CD8-positive, alpha-beta memory T cell (primary cell): ENCODE measurements at places on chromosomes 7 and 10.

DNA sequence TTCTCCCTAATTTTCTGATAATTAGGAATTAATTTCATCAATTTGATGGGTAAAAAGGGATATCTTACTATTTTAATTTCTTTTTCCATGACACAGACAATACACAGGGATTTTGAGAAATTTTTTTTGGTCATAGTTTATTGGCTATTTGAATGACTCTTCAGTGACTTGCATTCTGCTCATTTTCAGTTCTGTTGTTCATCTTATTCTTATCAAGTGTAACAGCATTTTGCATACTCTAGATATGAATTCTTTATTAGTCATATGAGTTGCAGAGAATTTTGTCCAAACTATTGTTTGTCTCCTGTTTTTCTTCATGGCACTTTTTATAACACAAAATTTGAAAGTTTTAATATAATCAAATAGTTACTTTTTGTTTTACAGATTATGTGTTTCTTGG is 41.7 kb downstream of the MKLN1 start:
- no peak for DNase-seq
- no peak overlapping the region for H3K27ac ChIP-seq
- no peak overlapping the region for H3K4me3 ChIP-seq
- peaks cover 29% of the 10 kb centered on the region for H3K4me1 ChIP-seq

DNA sequence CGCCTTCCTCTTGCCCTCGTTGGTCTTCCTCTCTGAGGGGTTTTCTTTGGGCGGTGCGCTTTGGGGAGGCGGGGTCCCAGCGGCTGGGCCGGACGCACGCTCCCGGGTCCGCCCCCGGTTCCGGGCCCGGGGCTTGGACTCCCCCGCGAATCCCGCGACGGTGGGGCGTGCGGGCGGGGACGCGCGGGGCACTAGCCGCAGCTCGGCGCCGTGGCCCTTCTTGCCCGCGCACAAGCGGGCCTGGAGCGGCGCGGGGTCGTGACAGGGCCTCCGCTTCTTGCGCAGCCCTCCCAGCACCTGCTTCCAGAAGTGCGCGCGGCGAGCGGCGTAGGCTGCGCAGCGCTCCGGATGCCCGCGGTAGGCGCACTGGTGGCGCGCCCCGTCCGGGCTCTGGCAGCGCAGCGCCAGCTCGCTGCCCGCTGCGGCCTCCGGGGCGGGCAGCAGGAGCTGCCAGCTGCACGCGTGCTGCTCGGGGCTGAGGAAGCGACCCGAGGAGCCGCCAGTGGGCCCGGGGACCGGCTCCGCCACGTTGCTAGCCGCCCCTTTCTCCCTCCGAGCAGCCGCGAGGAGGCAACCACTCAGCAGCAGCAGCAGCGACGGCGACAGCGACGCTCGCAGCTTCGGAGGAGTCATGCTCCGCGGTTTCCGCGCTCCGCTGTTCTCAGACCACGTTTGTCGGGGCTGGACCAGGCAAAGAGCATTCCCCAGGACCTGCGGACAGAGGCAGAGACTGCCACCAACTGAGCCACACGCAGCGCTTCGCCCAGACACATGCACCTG is 759 bp downstream of the FGFBP3 start:
- peaks cover 19% of the 10 kb centered on the region for H3K4me1 ChIP-seq
- H3K36me3 ChIP-seq, result no peaks in the 10 kb centered on the region
- H3K4me3 ChIP-seq, result peak overlapping the region; percentile 93
- peak; percentile 56 for DNase-seq

- peak overlapping the region; percentile 86 for H3K27ac ChIP-seq
- H3K4me3 ChIP-seq, result peak overlapping the region; percentile 97
- H3K27me3 ChIP-seq, result no peaks in the 10 kb centered on the region
- H3K4me1 ChIP-seq, result peaks cover 24% of the 10 kb centered on the region
- H3K36me3 ChIP-seq, result no peaks in the 10 kb centered on the region
Observed at GRCh38 chr10:113680190-113681111, 739 bp downstream of the CASP7 start.

GRCh38 chr10:44352316-44353127 is 32.4 kb downstream of the CXCL12 start:
- H3K4me3 ChIP-seq, result no peak overlapping the region
- H3K36me3 ChIP-seq, result no peaks in the 10 kb centered on the region
- H3K27me3 ChIP-seq, result no peaks in the 10 kb centered on the region
- no peak overlapping the region for H3K27ac ChIP-seq
- no peak for DNase-seq
- no peaks in the 10 kb centered on the region for H3K4me1 ChIP-seq

DNA sequence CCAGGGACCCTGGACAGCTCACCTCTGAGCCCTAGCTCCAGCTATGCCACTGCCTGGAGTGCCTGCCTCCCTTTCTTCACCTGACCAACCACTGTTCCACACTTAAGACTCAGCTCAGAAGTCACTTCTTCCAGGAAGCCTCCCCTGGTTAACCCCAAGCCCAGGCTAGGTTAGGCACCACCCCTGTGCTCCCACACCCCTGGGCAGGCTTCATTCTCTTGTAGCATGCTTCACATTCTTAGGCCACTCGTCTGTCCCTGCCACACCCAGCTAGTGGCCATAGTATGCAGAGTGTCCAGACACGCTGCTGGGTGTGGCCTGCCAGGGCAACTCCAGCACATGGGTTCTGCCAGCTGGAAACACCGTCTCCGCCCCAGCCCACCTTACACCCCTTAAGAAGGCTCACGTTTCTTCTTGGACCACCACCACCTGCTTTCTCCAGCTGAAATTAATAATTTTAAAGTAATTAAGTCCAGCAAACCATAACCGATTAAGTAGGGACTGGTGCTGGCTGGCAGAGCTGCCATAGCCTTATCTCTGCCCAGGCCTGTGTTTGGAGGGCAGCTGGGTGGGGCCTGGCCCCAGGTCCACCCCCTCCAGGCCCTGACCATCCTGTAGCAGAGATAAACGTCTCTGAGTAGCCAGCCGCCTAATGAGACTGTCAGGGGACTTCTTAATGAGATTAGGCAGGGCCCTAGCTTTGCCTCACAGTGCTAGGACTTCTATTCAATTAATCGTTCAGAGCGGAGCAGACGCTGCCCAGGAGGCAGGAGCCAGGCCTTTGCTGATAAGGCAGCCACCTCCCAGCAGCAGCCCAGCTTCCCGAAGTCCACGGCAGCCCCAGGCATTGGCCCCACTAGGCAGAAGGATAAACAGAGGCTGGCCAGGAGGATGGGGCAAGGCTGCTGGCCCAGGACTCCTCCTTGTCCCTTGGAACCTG is 20.5 kb downstream of the GRID1 start:
- H3K4me3 ChIP-seq, result no peak overlapping the region
- DNase-seq, result peak; percentile 25
- H3K4me1 ChIP-seq, result no peaks in the 10 kb centered on the region
- no peaks in the 10 kb centered on the region for H3K27me3 ChIP-seq

DNA sequence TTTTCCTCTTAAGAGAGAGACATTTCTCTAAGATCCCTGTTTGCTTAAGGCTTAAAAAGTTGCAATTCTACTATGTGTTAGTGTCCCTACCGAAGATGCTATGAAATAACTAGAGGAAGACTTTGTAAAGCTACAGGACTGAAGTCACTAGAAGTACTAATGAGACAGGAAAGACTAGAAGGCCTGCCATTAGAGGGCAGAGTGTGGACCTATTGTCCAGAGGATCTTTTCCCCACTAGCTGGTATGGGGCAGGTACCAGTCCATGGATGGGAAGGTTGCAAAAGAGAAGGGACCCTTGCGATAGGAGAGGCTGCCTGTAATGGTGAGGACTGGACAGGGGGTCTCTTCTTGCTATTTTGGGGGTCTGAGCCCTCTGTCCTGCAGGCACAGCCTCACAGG is 178.1 kb downstream of the TMEM178B start:
- DNase-seq, result no peak
- no peaks in the 10 kb centered on the region for H3K27me3 ChIP-seq
- H3K27ac ChIP-seq, result no peak overlapping the region
- no peaks in the 10 kb centered on the region for H3K4me1 ChIP-seq
- no peak overlapping the region for H3K4me3 ChIP-seq
- H3K36me3 ChIP-seq, result no peaks in the 10 kb centered on the region

DNA sequence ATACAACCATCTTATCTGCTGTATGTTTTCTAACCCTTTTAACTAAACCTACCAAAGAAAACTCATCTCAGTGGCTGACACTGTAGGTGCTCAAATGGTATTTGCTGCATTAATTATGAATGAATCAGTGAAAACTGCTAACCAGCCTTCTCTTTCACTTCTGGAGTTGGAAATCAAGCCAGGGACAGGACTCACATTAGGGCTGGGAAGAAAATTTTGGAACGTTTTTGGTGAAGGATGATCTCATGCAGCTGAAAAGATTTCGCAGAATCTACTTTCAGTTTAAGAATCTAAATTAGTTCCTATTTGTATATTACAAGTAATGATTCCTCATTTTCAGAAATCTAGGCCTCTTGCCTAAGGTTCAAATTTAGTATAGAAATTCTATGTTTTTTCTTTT is 12.9 kb downstream of the MTPN start:
- no peak overlapping the region for H3K4me3 ChIP-seq
- H3K36me3 ChIP-seq, result no peaks in the 10 kb centered on the region
- peaks cover 55% of the 10 kb centered on the region for H3K4me1 ChIP-seq
- H3K27me3 ChIP-seq, result no peaks in the 10 kb centered on the region
- H3K27ac ChIP-seq, result no peak overlapping the region
- no peak for DNase-seq

DNA sequence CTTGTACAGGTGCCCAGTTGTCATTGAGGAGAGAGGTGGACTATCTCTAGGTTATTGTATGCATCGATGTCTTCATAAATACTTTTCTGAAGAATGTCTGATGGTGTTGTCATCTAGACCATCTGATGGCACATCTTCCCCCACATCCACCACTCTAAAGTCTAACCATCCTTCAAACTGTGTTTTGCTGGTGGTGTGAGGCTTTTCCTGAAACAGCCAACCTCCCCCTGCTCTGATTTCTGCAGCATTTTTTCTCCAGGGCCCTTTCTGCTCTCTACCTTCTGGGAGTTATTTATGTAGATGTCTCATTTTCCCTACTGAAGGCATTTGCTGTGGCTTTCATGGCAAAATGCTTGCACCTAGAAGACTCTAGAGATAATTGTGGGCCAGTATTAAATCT is 1.5 kb downstream of the PLCE1 start:
- H3K4me1 ChIP-seq, result no peaks in the 10 kb centered on the region
- no peak overlapping the region for H3K4me3 ChIP-seq
- H3K27me3 ChIP-seq, result no peaks in the 10 kb centered on the region

DNA sequence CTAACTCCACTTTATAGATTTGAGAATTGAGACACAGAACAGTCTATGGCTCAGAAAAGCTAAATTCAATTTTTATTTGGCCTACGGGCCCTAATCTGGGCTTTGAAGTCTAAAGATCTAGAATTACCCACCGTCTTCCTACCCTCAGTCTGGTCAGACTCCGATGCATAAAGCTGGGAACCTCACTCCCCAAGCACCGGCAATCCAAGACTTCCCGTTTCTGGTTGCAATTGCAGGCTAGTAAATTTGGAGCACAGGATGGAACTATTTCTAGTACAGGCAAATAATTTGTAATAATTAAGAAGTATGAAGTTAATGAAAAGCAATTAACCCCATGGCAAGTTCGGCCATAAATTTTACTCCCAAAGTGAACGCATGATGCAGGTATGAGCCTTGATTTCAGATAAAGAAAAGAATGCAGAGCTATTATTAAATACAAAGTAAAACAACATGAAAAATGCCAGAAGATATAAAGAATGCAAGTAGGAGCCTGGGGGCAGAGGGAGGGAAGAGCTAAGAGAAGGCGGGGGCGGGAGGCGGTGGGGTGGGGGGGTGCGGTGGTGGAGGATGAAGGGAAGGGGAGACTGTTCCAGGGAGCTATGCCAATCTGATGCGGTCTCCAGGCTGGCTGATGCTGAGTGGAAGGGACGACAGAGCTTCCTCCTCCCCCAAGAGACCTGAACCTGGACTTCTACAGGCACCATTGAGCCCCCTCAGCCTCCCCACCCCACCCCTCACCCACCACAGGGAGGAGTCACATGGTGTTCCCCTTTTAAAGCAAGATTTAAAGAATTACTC is 45.1 kb downstream of the BPGM start:
- H3K27me3 ChIP-seq, result no peaks in the 10 kb centered on the region
- DNase-seq, result no peak
- no peak overlapping the region for H3K4me3 ChIP-seq
- no peak overlapping the region for H3K27ac ChIP-seq

- H3K4me1 ChIP-seq, result no peaks in the 10 kb centered on the region
- H3K36me3 ChIP-seq, result no peaks in the 10 kb centered on the region
- H3K27me3 ChIP-seq, result no peaks in the 10 kb centered on the region
Observed at GRCh38 chr7:127850195-127850594, 181.0 kb downstream of the LRRC4 start.

- no peak overlapping the region for H3K27ac ChIP-seq
- no peaks in the 10 kb centered on the region for H3K4me1 ChIP-seq
- no peak for DNase-seq
Observed at GRCh38 chr10:63355682-63356081, 110.1 kb downstream of the JMJD1C start.

GRCh38 chr7:832167-832967 is at the start of gene SUN1:
Gene SUN1, plus strand, starts transcription at chr7:832476. Its CDS starts 49 bp downstream, at chr7:832525.
- H3K36me3 ChIP-seq, result no peaks in the 10 kb centered on the region
- peak within 1 kb of the TSS; percentile 68 for H3K27ac ChIP-seq
- H3K27me3 ChIP-seq, result no peaks in the 10 kb centered on the region
- H3K4me1 ChIP-seq, result peaks cover 36% of the 10 kb centered on the region
- DNase-seq, result peak; percentile 74

GRCh38 chr10:99784727-99785441 is 2.4 kb downstream of the ABCC2 start:
- no peaks in the 10 kb centered on the region for H3K36me3 ChIP-seq
- no peak overlapping the region for H3K27ac ChIP-seq
- H3K4me3 ChIP-seq, result no peak overlapping the region
- DNase-seq, result no peak
- no peaks in the 10 kb centered on the region for H3K27me3 ChIP-seq

GRCh38 chr7:128933180-128933891 is 4.4 kb upstream of the IRF5 start:
- peak overlapping the region; percentile 22 for H3K4me3 ChIP-seq
- peaks cover 5% of the 10 kb centered on the region for H3K27me3 ChIP-seq
- peaks cover 12% of the 10 kb centered on the region for H3K4me1 ChIP-seq
- H3K27ac ChIP-seq, result no peak overlapping the region

- no peaks in the 10 kb centered on the region for H3K36me3 ChIP-seq
- no peak overlapping the region for H3K27ac ChIP-seq
- no peak overlapping the region for H3K4me3 ChIP-seq
- DNase-seq, result no peak
Observed at GRCh38 chr10:119701861-119702260, 24.0 kb upstream of the INPP5F start.

DNA sequence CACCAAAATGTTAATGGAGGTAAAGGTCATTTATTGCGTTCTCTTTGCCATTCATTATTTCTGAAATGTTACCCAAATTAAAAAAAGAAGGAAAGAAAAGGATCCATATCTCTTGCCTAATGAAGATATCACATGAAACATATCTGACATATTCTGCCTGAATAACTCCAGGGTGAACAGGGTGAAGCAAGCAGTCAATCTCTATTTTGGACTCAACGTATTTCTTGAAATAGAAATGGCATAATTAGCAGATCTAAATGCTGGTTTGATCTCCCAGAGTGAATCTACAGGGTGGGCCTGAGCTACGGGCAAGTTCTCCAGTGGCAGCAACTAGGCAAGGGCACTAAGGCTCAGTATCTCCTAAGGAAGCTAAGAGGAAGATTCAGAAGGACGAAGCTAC is 24.0 kb downstream of the MPP7 start:
- no peak overlapping the region for H3K27ac ChIP-seq
- H3K27me3 ChIP-seq, result no peaks in the 10 kb centered on the region
- H3K36me3 ChIP-seq, result no peaks in the 10 kb centered on the region
- H3K4me3 ChIP-seq, result no peak overlapping the region
- no peak for DNase-seq

GRCh38 chr10:27743012-27743876 is 2.4 kb downstream of the MKX start:
- peaks cover 42% of the 10 kb centered on the region for H3K4me1 ChIP-seq
- peak; percentile 33 for DNase-seq
- no peaks in the 10 kb centered on the region for H3K36me3 ChIP-seq
- H3K4me3 ChIP-seq, result peak overlapping the region; percentile 69
- H3K27ac ChIP-seq, result no peak overlapping the region
- H3K27me3 ChIP-seq, result peaks cover 64% of the 10 kb centered on the region
